ENCODE measurements at places on chromosomes 16 and 17. TPM values are rescaled to one million over a fixed set of nuclear protein-coding genes. Genes with fewer than 3 reads are reported as not detected.

DNA sequence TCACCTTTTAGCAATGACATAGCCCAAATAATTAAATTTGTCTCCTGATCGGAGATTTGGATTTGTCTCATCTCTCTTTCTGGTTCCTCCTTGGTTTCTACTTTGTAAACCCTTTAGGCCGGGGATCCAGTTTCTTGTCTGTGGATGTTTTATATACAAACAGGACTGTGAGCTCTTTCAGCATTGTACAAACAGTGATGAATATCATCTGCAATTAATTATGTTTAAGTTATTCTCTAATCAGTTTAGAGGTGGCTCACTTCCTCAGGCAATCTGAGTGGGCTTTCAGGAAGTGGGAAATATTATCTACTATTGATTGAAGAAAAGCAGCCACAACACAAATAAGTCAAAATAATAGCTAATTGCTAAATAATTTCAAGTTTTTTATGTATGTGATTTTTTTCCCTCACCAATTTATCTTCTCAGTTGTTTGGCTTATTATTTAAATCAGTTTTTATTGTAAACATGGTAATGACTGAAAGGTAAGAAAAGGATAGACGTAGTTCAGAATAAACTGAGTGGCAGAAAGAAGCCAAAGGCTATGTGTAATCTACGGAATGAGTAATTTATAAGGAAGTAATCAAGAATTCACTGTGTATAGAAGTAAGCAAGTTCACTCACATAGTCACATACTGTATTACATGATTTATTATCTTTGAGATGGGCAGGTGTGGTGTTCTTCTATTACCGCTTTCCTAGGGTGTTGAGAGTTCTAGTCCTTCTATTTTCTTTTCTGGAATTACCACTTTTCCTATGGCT is 3.4 kb upstream of the ABCC11 start:
- no peak for DNase-seq

GRCh38 chr16:14280541-14280940 is 209.4 kb downstream of the MRTFB start:
- no peak for DNase-seq

- DNase-seq, result no peak
Measured at GRCh38 chr16:83802135-83802534, 5.6 kb upstream of the HSBP1 start.

- no peak for DNase-seq
Measured at GRCh38 chr16:57838161-57838560, 35.9 kb upstream of the KIFC3 start.

- DNase-seq, result no peak
Measured at GRCh38 chr17:62663304-62663703, 35.8 kb downstream of the MRC2 start.

Gene KRT39
- total RNA-seq, result not detected

Gene SEPTIN1
- 11.5 TPM for total RNA-seq

Gene ACSM2A
- 0.26 TPM for total RNA-seq

Data from mucosa of gallbladder (tissue), 1 donor.